NCI-H1417 (cell line): ENCODE measurements at places on chromosomes 16 and 17.

- DNase-seq: no peak
Observed at GRCh38 chr16:24289166-24289700, 33.1 kb downstream of the CACNG3 start.

DNA sequence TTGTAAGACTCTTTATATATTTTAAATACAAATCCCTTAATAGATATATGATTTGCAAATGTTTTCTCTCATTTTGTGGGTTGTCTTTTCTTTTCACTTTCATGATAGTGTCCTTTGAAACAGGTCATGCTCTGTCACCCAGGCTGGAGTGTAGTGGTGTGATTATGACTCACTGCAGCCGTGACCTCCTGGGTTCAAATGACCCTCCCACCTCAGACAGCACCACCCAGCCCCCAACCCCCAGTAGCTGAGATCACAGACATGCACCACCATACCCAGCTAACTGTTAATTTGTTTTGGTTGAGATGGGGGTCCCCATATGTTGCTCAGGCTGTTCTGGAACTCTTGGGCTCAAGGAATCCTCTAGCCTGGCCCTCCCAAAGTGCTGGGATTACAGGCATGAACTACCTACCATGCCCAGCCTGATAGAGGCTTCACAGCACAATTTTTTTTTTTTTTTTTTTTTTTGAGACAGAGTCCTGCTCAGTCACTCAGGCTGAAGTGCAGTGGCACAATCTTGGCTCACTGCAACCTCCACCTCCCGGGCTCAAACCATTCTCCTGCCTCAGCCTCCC, 18.5 kb upstream of the TMIGD1 start:
- DNase-seq: no peak

GRCh38 chr17:12097326-12097725, 76.6 kb downstream of the MAP2K4 start:
- DNase-seq: no peak

- no peak for DNase-seq
Observed at GRCh38 chr17:4839965-4840892, 7.1 kb downstream of the MINK1 start.

GRCh38 chr17:58338841-58339754, 10.5 kb upstream of the TSPOAP1 start:
- DNase-seq: peak; percentile 48

GRCh38 chr16:58847902-58848661, 114.0 kb upstream of the GOT2 start:
- no peak for DNase-seq

DNA sequence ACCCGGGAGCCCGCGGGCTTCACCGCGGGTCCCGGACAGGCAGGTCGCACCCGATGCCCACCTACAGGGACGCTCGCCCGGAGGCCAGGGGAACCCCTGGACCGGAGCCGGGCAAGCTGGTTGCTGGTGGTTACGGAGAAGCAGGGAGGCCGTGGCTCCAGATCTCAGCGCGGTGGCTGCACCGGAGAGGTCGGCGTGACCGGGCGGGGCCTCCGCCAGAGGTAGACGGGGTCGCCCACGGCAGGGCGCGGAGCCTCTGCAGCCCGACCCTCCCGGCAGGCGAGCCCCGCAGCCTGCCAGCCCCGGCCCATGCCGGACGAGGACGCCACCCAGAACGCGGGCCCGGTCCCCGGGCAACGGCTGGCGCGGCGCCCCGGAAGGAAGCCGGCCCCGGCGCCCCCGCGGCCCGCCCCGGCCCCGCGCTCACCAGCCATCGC, 341 bp downstream of the PCYT2 start:
- no peak for DNase-seq

GRCh38 chr17:70215656-70216055, 46.3 kb downstream of the KCNJ2 start:
- peak; percentile 43 for DNase-seq

- no peak for DNase-seq
Observed at GRCh38 chr17:48513666-48514455, 16.9 kb downstream of the HOXB1 start.
